Fibroblast of skin of left quadriceps (primary cell): ENCODE measurements at places on chromosomes 6 and 20.

- DNase-seq = no peak
Measured at GRCh38 chr20:56558968-56559367, 25.9 kb downstream of the FAM209B start.

DNA sequence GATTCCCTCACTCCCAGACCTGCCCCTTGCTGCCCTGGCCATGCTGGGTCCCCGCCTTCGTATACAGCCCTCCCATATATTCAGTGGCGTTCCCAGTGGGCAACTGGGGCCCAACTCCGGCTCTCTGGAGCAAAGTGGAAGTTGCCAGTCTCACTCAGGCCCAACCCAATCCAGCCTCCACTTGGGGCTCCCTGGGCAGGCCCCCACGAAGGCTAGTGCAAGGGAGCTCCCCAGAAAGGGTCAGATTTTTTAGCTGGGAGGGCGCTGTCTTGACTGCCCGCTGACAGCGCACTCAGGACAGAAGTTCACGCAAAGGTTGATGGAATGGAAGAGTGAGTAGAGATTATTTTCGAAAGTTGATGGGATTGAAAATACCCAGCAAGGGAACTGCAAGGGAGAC is 5.9 kb downstream of the TP53TG5 start:
- no peak for DNase-seq

DNA sequence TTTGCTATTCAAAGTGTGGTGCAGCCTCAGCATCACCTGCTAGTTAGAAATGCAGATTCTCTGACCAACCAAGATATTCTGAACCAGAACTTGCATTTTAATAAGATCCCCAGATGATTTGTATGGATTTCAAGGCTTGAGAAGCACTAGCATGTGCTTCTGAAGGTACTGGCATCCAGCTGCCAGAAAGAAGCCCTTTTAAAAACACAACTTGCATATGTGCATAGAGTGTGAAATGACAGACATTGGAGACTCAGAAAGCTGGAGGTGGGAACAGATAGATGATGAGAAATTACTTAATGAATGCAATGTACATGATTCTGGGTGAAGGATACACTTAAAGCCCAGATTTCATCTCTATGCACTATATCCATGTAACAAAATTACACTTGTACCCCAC is 409.3 kb upstream of the SPTLC3 start:
- no peak for DNase-seq

GRCh38 chr20:60206259-60206658 is 248.0 kb downstream of the CDH26 start:
- peak; percentile 20 for DNase-seq

GRCh38 chr20:57108742-57109570 is 157.5 kb downstream of the BMP7 start:
- DNase-seq = no peak

DNA sequence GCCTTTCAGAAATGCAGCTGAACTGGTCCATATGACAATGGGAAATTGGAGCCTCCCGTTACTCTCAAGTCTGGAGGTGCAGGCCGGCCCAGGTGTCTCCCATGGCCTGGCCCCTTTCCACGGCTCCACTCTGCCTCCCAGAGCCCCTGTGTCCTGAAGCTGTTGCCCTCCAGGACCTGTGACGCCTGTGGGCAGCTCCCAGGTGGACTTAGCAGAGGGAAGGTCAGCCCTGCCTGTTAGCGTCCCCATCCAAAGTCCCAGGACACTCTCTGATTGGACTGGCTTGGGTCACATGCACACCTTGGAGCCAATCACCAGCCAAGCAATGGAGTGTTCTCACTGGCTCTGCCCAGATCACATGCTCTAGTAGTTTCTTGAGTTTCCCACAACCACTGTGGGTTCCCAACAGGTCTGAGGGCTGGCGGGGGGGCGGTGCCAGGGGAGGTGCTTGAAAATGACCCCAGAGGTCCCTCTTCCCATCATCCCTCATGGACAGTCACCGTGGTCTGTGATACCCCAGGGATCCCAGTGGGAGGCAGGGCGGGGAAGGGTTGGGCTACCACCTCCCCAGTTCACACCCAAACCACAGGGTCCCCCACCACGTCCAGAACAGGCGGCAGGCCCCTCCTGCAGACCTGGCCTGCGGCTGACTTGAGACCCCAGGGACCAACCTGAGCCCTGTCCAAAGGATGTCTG is 135.6 kb downstream of the TAF4 start:
- no peak for DNase-seq

GRCh38 chr20:46013829-46014516 is 5.3 kb downstream of the MMP9 start:
- no peak for DNase-seq

DNA sequence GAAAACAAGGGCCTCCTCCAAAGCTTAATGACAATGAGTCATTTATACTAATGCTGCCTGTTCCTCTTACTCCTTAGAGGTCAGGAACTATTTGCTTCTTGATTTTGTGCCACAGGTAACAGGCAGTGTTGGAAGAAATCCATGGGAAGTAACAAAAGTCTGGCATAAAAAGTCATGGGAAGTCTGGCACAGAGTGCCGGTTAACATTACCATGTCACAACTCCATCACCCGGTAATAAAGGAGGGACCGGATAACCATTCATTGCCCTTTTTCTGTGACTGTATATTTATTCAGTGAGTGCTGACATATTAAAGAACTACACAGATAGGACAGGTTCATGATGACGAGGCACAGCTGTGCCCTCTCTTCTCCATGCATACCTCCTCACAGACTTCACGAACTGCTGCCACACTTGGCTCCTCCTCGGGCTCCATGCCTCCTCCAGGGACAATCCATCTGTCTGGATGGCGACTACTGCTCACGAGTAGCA is 50.9 kb downstream of the NUDT3 start:
- no peak for DNase-seq

- DNase-seq = no peak
Measured at GRCh38 chr6:102553214-102553613, 1159.7 kb downstream of the GRIK2 start.

DNA sequence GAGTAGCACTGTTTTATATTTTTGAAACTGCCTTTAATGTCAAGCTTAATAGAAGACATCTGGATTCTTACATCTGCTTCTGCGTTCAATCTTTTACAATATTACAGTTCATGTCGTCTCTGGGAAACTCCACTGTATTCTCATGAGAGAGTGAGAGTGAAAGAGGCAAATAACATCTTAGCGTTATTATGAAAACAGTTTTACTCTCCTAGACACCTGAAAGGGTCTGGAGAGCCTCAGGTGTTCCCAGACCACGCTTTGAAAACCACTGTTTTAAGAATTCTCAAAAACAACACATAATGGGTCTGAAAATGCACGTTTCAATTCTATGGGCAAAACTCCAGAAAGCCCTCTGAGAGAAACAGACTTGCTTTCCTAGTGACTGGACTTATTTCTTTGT is 63.3 kb downstream of the ARHGAP18 start:
- no peak for DNase-seq

DNA sequence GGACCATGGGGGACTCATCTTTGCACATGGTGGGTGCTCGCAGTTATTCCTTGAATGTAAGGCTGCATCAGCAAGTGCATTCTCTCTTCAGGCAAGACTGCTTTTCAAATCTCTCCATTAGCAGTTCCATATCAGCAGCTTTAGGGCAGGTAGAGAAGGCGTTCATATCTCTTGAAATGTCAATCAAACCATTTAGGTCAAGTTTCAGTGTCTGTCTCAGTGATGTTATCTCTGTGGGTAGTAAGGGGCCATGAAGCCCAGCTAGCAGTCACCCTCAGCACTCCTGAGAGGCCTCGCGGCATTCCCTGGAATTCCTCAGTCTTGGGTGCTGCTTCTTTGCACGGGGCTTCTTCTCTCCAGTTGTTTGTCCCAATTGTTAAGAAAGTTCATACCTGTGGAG is 24.2 kb downstream of the FARS2 start:
- no peak for DNase-seq
